ENCODE measurements at places on chromosomes 2 and 18. TPM values are rescaled to one million over a fixed set of nuclear protein-coding genes. Genes with fewer than 3 reads are reported as not detected.

- DNase-seq, result no peak
Measured at GRCh38 chr2:236162882-236163470, 5.2 kb downstream of the GBX2 start.

GRCh38 chr2:235611349-235611748, 117.5 kb downstream of the AGAP1 start:
- DNase-seq, result no peak

DNA sequence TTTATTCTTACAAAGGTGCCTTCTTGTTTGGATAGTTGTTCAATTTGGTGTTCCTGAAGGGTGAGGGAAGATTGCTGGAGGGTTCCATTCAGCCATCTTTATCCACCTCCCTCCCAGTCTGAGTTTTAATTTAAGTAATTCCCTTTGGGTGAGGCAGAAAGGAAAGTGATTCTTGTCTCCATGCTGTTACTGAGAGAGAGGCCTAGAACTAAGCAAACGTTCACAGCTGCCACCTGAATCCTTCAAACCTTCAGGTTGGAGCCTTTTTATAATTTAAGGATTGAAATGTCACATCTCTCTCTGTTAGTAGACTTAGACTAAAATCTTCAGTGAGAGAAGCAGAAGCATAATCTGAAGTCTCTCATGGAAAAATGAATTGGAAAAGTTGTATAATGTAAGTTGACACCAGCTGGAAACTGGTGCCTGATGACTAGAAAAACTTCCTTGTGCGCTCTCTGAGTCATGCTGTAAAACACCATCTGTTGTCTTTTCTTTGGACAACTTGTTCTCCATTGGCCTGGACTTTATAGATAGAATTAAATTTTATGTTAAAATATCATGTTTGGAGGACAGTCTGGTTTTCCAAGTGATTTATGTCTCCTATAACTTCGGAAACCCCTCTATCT, 14.6 kb downstream of the STRADB start:
- DNase-seq, result no peak

- DNase-seq, result no peak
Measured at GRCh38 chr2:200146501-200146900, 160.0 kb upstream of the SPATS2L start.

DNA sequence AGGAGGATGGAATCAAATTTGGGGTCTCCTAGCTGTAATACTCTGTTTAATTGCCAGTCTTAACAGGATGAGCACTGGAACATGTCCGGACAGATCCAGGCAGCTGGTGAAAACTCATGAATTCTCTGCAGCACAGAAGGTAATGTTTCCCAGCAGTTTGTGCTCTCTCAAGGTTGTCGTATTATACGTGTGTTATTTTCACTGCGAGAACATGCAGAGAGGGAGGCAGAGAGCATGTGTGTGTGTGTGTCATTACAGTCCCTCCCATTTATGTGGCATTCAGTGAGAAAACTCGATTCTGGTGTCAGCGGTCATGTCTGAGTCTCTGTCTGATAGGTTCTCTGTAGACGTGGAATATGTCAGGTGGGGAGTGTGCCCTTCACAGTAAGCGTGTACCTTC, 150.2 kb upstream of the POU3F3 start:
- no peak for DNase-seq

DNA sequence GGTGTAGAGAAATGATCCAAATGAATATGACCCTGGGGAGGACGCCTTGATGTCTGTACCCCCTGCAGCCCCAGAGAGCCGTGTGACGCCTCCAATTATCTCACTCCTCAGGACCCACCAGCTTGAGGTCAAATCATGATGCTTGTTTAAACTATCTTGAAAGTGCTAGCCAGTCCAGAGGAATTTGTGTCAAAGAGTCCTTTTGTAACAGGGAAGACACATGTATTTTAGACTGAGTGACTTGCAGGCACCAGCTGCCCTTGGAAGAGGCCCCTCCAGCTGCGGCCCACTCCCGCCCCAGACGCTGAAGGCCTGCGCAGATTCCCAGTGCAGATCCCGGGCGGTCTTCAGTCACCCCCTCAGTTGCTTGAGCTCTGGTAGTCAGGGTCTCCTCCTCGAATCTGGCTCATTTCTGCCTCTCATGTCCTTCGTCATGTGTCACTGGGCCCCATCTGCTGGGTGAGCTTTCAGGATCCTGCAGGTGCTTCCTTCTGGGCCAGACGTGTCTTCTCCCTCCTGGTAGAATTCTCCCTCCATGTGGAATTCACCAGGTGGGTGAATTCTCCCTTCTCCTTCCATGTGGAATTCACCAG, 77.4 kb downstream of the RNF144A start:
- no peak for DNase-seq

- no peak for DNase-seq
Measured at GRCh38 chr2:121826036-121826435, 70.6 kb downstream of the TSN start.

DNA sequence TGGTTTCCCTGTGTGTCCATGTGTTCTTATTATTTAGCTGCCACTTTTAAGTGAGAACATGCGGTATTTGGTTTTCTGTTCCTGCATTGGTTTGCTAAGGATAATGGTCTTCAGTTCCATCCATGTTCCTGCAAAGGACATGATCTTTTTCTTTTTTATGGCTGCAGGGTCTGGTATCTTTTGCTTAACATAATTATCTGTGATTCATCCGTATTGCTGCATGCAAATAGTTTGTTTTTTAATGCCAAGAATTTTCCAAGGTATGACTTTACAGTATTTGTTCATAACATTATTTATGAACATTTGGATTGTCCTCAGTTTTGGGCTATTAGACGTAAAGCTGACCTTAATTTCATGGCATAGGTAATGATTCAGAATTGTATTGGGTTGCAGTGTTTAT, 17.8 kb downstream of the GIGYF2 start:
- no peak for DNase-seq

DNA sequence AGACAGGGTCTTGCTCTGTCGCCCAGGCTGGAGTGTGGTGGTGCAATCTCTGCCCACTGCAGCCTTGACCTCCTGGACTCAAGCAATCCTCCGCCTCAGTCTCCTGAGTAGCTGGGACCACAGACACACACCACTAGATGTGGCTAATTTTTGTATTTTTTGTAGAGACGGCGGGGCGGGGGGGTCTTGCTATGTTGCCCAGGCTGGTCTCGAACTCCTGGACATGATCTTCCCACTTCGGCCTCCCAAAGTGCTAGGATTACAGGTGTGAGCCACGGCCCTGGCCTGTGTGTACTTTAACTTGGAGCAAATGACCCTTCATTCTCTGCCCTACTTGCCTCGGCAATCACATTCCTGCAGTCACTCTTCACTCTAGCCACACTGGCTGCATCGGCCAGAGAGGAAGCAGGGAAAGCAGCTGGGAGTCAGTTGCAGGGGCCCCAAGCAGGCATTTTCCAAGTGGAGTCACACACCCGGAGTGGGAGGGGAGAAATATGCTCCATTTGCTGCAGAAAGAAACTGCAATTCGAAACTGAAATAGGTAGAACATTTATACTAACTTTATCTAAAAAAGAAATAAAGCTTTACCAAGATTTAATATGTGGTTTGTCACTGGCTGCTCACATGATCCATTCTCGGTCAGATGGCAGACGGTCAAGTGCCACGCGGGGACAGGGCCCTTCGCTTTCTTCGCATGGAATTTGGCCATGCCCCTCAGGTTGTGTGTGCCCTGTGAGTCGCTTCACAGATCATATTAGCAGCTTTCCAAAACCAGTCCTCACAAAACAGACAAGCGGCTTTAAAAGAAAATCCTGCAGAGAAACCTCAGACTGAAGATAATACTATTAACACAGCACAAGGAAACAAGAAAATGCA, 37.1 kb downstream of the FAM161A start:
- no peak for DNase-seq

DNA sequence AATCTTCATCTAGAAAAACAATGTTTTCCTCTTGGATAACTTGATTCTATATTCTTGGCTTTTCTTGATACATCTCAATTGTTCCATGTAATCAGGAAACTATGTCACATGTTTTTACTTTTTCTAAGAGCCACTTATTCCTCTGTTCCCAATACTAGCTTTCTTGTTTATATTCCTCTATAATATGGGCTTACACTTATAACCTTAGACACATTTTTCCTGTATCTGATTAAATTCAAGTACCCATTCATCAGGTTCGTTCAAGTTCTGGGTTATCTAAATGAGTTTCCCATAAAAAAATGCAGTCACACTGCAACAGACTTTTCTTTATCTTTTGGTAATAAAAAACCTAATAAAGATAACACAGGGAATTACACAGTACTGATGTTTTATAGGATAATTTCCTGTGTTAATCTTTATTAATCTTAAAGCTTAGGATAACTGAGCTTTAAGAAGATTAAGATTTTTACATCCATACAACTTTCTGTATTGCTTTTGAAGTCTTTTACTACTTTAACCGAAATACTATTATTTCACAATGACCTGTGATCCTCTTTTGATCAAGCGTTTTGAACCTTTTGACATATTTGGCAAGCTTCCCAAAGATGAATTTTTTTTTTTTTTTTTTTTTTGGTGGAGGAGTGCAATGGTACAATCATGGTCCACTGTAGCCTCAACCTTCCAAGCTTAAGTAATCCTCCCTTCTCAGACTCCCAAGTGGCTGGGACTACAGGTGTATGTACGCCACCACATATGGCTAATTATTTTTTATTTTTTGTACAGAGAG, 44.3 kb upstream of the C2orf66 start:
- DNase-seq, result no peak

DNA sequence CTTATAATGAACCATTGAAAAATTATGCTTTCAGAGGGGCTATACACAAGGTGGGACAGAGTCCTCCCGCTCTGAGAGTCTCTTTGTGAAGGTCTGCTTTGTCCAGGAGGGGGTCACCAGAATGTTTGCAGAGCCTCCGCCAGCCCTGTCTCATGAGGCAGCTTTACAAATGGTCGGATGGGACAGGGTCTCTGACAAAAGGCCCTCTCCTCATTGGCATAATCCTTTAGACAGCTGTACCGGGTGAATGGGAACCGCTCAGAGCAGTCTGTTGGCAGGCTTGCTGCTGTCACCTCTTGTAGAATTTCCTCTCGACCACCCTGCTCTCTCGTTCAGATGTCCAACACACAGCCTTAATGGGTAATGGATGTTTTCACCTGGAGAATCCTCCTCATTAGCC, 40.2 kb upstream of the TGIF1 start:
- no peak for DNase-seq

DNA sequence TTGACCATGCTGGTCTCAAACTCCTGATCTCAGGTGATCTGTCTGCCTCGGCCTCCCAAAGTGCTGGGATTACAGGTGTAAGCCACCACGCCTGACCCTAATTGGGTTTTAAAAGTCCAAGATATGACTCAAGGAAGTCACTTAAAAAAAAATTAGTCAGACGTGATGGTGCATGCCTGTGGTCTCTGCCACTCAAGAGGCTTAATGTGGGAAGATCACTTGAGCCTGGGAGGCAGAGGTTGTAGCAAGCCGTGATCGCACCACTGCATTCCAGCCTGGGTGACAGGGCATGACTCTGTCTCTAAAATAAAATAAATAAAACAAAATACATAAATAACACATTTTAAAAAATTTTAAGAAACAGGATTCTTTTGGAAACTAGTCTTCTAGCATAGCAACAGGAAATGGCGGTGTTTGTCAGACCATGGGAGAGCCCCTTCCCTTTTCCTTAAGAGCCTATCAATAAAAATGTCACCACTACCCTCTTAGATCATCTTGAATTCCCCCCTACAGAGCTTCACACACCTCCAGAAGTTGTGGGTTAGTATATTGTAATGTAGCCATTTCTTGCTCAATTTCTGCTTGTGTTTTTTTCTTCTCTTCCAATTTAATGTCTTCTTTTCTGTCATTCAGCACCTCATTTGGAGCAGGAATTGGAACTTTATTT, 20.1 kb downstream of the SFT2D3 start:
- peak; percentile 69 for DNase-seq

DNA sequence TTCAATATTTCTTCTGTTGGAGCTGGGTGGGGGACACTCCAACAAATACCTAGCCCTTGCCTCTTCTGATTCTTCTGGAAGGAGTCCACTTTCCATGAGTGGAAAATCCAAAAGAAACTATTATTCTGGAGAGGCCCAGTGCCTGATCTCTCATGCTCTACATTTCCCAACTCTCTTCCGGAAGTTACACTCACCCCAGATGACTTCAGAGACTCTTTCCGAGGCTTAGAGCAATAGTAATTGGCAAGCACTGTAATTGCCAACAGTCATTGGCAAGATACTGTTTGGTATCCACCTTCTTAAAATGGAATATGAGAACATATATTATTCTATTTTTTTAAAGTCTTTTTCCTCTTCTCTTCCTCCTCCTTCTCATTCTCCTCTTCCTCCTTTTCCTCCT, 60.5 kb upstream of the CYRIA start:
- DNase-seq, result no peak

DNA sequence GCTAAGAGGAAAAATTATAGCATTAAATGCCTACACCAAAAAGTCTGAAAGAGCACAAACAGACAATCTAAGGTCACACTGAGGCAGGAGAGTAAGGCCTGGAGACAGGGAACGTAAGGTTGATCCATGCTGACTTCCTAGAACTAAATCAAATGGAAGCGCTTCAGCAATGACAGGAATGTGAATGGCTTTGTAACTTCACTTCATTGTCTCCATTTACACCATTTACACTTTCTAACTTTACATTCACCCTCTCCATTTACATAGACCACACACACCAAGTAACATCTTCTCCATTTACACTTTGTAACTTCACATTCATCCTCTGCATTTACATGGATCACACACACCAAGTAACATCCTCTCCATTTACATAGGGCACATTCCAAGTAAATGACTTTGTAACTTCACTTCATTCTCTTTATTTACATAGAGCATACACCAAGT, 103.1 kb upstream of the SPATS2L start:
- DNase-seq, result no peak

DNA sequence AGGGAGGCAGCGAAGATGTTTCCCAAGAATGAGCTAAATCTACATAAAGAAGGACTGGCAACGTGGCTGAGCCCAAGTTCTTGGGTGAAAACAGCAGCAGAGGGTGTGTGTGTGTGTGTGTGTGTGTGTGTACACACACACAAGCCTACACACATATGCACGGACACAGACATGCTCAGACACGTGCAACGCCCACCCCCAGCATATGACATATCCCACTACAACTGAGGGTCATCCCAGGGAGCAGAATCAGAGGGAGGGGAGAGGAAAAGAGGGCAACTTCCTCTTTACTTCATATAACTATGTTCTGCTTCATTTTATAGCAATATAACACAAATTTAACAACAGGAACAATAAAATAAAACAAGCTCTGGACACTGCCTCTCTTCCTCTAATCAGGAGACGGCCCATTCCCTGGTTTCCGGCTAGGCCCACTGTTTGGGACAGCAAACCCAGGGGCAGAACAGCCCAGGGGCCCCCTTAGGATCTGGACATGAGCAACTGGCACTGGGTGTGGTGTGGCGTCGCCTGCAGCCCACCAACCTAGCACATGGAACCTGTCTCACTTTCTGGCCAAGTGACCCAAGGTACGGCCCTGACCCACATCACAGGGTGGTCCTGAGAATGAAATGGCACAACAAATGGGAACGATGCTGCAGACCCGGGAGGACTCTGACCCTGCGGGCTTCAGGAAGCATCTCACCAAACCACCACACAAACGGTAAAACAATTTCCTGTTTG, 25.0 kb downstream of the FAM178B start:
- DNase-seq, result no peak

- no peak for DNase-seq
Measured at GRCh38 chr2:23620841-23621341, 235.9 kb downstream of the KLHL29 start.

The SULT1C4 gene
- total RNA-seq, result 33.3 TPM

The FOXI3 gene
- 0.21 TPM for total RNA-seq

The TMEM178A gene
- total RNA-seq, result 2.8 TPM

The TMEM198 gene
- 7.6 TPM for total RNA-seq

The IL36RN gene
- total RNA-seq, result 0.04 TPM

The GRB14 gene
- 6.0 TPM for total RNA-seq

The CCDC141 gene
- not detected for total RNA-seq

The PCARE gene
- not detected for total RNA-seq

The IKZF2 gene
- 4.4 TPM for total RNA-seq

Data from kidney epithelial cell (primary cell).